ENCODE measurements at places on chromosomes 16 and 17.

DNA sequence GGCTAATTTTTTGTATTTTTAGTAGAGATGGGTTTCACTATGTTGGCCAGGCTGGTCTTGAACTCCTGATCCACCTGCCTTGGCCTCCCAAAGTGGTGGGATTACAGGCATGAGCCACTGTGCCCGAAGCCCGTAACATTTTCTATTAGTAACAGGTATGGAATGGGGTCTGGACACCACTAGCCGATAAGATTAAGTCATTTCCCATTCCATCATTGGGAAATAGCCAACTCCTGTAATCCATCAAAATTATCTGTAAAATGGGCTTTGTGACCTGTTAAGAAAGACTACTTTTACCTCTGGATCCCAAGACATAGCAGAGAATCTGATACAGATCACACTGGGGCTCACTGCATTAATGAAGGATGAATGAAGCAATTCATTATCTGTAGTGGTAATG lies 3.9 kb upstream of the LUC7L3 start:
- peak; percentile 92 for DNase-seq

DNA sequence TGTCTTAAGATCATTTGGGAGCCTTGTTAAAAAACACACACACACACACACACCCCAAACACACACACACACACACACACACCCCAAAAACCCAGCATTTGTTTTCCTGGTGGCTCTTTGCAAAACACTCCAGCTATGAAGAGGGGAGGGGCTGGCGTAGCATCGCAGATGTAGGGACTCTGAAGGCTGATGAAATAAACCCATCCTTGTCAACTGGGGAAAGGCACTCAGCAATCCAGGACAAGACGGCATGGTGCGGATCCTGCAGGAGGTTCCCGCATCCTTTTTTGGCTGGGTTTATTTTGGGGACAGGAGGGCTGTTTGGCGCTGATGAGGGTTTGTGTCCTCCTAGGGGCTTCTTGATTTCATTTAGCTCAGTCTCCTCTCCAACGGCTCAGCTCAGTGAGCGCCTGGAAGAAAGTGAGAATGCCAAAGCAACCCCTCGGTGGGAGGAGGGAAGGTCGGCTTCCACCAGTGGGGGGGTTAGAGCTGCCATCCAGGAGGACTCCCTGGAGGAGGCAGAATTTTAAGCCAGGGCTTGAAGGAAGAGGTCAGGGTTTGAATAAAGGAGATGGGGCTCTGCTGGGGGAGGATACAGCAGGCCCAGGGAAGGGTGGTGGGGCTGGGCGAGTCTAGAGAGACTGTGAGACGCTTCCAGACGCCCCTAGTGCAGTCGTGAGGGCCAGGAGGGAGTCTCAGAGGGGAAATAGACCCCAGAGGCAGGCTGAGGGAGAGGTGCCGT lies 12.4 kb upstream of the GSE1 start:
- DNase-seq, result no peak

- DNase-seq, result peak; percentile 80
These were observed 53.0 kb downstream of the GPRC5B start for GRCh38 chr16:19831678-19832077.

DNA sequence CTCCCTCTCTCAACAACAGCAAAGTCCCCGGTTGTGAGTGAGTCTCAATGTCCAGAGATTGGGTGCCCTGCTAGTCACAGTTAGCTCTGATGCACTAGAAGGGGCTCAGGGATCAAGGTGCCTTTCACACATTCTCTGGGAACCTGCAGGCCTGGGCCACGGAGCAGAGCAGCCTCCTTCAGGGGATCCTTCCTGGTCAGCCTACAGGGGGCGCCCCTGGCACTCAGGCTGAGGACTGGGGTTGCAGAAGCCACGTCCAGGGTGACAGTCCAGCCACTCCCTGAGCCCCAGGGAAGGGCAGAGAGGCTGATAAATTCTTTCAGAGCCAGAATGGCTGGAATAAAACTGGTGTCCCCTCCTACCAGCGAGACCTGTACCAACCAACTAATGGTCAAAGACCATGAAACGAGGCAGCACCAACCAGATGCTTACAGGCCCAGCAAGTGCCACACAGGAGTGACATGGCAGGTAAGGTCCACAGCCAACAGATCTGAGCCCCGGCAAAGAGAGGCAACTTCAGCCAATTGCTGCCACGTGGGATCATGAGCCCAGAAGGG lies 43.5 kb downstream of the ST3GAL2 start:
- DNase-seq, result peak; percentile 23

GRCh38 chr16:11619327-11619851 lies 32.7 kb upstream of the LITAF start:
- DNase-seq, result no peak

DNA sequence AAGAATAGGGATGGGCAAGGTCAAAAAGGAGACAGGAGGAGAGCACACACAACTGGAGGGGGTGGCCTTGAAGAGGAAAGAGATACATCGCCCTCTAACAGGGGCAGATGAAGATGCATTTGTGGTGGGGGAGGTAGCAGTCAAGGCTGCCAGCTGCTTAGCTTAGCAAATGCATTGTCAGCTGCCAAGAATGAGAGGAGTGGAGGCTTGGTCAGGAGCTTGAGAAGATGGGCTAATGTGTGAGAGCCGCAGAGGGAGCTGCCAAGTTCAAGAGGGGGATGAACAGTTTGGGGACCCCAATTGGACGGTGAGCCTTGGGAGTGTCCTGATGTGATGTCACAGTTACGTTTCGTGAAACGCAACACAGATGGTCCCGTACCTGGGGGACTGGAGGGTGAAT lies 28.9 kb upstream of the GNA13 start:
- peak; percentile 35 for DNase-seq

- no peak for DNase-seq
These were observed 134.8 kb upstream of the CDC42EP4 start for GRCh38 chr17:73446617-73447016.

- peak; percentile 47 for DNase-seq
These were observed 64.1 kb downstream of the PLD6 start for GRCh38 chr17:17141860-17142552.

DNA sequence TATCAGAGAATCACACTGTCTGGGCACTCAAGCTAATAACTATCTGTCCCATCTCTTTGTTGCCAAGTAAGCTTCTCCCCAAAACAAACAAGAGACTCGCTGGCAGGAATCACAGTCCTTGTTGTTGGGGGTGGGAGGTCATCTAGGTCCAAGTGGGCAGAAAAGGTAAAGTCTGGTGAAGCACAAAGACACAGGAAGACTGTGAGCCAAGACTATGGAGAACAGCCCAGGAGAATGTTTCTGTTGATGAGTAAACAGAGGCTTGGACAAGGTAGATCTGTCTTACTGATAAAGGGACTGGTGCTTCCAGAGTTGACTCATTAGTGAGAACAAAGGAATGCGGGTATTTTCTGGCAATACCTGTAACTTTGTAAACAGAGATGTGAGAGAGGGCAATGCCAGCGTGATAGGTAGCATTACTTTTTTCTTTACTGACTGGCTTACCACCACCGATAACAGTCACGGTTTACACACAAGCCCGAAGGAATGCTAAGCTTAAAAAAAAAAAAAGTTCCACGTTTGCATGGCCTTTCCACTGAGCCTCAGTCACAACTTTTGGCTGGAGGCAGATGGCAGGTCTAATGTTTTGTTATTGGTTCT lies 11.5 kb upstream of the MMD start:
- peak; percentile 70 for DNase-seq

- DNase-seq, result no peak
These were observed 264.5 kb downstream of the PMP22 start for GRCh38 chr17:15000661-15001060.

DNA sequence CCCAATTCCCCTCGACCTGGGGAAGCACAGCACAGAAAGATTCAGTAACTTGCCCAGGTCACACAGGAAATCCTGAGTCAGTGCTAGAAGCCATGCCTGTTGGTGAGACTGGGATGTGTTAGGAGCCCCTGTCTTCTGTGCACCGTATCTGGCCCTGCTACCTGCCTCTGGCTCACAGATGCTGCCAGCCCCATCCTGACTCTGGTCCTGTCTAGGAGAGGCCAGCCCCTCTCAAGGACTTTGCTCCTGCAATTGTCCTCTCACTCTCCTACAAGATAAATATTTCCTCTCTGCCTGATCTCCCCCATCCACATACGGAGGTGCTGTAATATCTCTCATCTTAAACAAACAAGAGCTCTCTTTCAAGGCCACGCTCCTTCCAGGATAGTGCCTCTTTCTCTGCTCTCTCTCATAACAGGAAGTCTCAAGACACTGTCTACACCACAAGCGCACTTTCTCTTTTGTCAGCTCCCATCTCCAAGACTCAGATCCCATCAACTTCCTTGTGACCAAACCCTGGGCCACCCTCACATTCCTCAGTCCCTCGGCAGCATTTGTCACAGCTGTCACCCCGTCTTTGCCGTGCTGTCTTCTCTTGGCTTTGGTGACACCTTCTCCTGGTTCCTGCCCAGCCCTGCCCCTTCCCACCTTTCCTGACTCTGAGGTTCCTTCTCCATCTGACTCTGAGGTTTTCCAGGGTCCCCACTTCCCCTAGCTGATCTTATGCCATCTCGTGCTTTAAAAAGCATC lies 1.9 kb downstream of the SLC13A2 start:
- DNase-seq, result peak; percentile 71

GRCh38 chr16:89184933-89185794 lies 13.6 kb downstream of the CDH15 start:
- DNase-seq, result no peak

GRCh38 chr17:28643983-28644786 lies 773 bp downstream of the BLTP2 start:
- peak; percentile 26 for DNase-seq

DNA sequence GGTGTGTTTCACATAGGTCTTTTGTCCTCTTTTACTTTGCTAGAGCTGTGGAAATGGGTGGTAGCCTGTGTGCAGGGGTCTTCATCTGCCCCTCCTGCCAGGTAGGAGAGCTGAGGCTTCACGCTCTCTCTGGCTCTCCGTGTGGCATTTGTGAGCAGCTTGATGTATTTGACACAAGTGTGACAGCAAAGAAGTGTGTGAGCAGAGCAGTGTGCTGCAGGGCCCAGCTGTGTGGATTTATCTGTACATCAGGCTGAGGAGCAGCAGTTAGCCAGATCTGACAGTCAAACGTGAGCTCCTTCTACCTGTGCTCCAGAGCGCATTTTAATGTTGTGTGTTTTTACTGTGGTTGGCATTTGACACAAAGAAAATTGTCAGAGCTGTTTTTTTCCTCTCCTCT lies 101.8 kb downstream of the FTO start:
- no peak for DNase-seq

GRCh38 chr16:89097392-89097772 lies 3.7 kb downstream of the ACSF3 start:
- no peak for DNase-seq

- DNase-seq, result peak; percentile 82
These were observed at the start of gene CDH11 for GRCh38 chr16:65121870-65122723. CDH11 (minus strand) TSS chr16:65122063; CDS start chr16:65004869, 117,194 bp downstream.

DNA sequence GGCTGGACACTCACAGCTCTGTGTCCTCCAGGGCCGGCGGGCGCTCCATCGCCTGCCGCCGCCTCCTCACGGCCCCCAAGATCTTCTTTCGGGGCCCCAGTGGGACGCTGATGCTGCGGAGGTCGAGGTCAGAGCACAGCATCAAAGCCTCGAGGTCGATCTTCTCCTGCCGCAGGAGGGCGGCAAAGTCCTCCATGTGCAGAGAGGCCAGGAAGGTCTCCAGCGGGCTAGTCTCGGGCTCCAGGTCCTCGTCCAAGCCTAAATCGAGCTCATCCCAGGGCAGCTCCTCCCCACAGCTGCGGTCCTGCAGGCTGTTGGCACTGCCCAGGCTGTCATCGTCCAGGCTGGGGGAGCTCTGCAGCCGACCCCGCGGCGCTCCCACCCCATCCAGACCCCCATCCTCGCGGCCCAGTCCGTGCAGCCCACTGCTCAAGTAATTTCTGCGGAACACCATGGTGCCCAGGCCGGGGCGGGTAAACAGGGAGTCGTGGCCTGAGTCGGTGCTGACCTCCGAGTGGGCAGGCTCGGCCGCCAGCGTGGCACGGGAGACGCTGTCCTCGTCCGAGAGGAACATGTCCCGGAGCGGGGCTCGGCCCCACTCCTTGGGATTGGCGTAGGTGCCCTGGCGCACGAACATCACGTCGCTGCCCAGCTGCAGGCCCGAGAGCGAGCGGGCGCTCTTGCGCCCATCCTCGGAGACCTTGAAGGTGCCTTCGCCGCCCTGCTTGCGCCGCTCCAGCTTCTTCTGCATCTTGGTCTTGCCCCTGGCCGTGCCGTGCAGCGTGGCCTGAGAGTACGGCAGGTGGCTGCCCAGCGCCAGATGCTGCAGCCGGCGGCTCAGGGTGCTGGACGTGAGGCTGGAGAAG lies 3.4 kb downstream of the USH1G start:
- no peak for DNase-seq

- no peak for DNase-seq
These were observed 224.7 kb upstream of the IRX3 start for GRCh38 chr16:54511222-54511731.

DNA sequence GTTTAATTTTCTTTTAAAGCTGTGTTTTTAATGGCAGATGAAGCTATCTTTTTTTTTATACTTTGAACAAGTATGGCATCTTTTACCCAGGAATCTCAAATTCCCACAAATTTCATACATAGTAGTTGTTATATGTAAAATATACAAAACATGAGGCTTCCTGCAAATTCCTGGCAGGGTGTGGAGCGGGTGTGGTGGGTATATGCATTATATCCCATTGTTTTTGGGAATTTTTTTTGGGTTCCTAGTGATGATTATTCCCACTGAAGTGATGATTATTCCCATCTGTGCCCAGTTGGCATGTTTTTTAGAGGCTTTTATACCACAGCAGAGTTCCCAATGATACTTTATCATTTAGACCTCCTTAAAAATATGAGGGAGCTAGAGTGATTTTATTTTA lies 320.4 kb downstream of the ZFHX3 start:
- DNase-seq, result no peak

DNA sequence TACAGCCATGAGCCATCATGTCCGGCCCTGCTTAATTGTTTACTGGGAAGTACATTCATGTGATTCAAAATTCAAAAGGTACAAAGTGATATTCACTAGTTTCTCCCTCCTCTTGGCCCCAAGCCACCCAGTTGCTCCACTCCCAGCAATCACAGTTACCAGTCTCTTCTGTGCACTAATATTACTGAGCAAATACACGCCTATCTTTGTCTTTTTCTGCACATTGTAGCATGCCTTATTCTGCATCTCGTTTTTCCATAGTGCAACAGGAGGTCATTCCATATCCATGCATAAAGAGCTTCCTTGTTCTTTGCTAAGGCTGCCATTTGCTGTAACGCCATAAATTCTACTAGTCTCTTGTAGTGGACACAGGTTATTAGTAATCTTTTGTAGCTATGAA lies 2.2 kb upstream of the ALOX15 start:
- no peak for DNase-seq

Measured in amniotic epithelial cell (primary cell).